ENCODE measurements at places on chromosomes 3 and 15. TPM values are rescaled to one million over a fixed set of nuclear protein-coding genes. Genes with fewer than 3 reads are reported as not detected.
A peak's percentile ranks its signal among the peaks of the same experiment; 100 is the strongest.

The STRIT1 gene
- not detected for total RNA-seq

The RASL12 gene
- total RNA-seq, result 9.6 TPM

DNA sequence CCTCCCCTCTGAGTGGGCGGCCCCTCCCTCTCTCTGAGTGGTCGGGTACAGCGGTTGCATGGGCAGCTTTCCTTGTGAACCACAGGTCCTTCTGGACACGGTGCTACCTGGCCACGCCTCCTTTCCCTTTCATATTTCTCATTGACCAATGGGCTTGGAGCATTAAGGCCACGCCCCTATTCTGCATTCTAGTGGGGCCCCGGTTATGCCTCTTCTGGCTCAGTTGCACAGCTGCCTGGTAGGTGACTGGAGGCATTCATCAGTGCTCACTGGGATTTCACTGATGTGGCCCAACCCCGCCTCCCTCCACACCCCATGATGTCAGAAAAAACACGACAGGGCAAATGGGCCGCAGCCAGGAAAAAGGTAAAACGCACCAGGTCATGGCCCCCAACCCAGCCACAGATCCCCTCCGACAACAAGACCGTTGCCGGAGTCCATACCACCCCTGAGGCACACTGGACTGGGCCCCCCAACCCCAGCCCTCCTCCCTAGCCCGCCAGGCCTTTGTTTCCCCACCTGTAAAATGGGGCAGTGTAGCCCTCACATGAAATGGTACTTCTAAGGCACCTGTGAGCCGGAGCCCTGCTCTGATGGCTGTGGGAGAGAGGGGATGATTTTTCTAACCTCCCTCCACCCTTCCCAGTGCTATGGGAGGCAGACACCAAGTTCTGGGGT lies 26.3 kb downstream of the NGRN start:
- H3K27me3 ChIP-seq, result no peaks in the 10 kb centered on the region
- no peak overlapping the region for H3K27ac ChIP-seq
- peak; percentile 58 for DNase-seq
- H3K36me3 ChIP-seq, result no peaks in the 10 kb centered on the region

The IMPG2 gene
- 0.73 TPM for total RNA-seq

GRCh38 chr15:78732634-78733033 lies 78.6 kb downstream of the ADAMTS7 start:
- no peak for DNase-seq
- no peak overlapping the region for H3K27ac ChIP-seq
- no peak overlapping the region for H3K4me3 ChIP-seq
- no peaks in the 10 kb centered on the region for H3K36me3 ChIP-seq

- peak overlapping the region; percentile 26 for H3K4me3 ChIP-seq
- H3K27me3 ChIP-seq, result no peaks in the 10 kb centered on the region
- DNase-seq, result peak; percentile 12
- H3K27ac ChIP-seq, result peak overlapping the region; percentile 62
These were observed 121.1 kb downstream of the ADAM10 start for GRCh38 chr15:58628206-58628947.

The PEX5L gene
- not detected for total RNA-seq

- H3K27me3 ChIP-seq, result no peaks in the 10 kb centered on the region
- no peaks in the 10 kb centered on the region for H3K4me1 ChIP-seq
- no peak for DNase-seq
- H3K27ac ChIP-seq, result no peak overlapping the region
- H3K4me3 ChIP-seq, result no peak overlapping the region
- no peaks in the 10 kb centered on the region for H3K36me3 ChIP-seq
These were observed 334.4 kb upstream of the THBS1 start for GRCh38 chr15:39246523-39246922.

The RYR3 gene
- total RNA-seq, result 36.2 TPM

The HESX1 gene
- not detected for total RNA-seq

The TMEM158 gene
- total RNA-seq, result 0.89 TPM

GRCh38 chr3:181554233-181554765 lies 157.4 kb upstream of the SOX2 start:
- no peak overlapping the region for H3K4me3 ChIP-seq
- no peak for DNase-seq
- H3K27ac ChIP-seq, result no peak overlapping the region
- H3K27me3 ChIP-seq, result no peaks in the 10 kb centered on the region

DNA sequence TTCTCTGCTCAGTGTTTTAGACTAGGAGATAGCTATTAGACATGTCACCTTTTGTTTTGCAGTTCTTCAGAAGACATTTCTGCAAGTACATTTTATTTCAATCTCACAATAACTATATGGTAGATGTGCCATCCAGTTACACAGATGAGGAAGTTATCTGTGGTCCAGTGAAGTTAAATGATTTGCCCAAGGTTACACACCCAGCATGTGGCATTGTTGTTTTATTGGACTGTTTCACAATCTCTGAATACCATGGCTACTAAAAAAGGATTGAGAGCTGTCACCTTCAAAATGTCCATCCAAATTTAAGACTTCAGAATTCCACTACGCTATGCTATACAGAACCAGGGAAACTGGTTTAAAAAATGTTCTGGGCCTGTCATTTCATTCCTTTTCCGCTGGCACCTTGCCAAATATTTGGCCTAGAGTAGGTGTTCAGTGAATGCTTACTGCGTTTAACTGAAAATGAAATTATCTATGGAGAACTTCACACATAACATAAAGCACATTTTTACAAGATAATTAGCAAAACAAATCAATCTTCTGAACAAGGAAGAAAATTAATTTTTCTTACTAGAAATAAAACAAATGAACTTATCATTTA lies 20.2 kb downstream of the TM6SF1 start:
- no peak overlapping the region for H3K4me3 ChIP-seq
- DNase-seq, result no peak
- H3K27ac ChIP-seq, result no peak overlapping the region
- no peaks in the 10 kb centered on the region for H3K4me1 ChIP-seq

The ISLR2 gene
- not detected for total RNA-seq

GRCh38 chr15:89448825-89449224 lies 47.6 kb downstream of the RHCG start:
- no peaks in the 10 kb centered on the region for H3K4me1 ChIP-seq
- no peak overlapping the region for H3K4me3 ChIP-seq
- no peaks in the 10 kb centered on the region for H3K36me3 ChIP-seq
- peaks cover 29% of the 10 kb centered on the region for H3K27me3 ChIP-seq
- DNase-seq, result no peak

The CCR8 gene
- not detected for total RNA-seq

The MKRN2 gene
- total RNA-seq, result 15.6 TPM
